ENCODE measurements at places on chromosomes 5 and 9.

GRCh38 chr9:105711867-105712266 is 17.5 kb downstream of the TMEM38B start:
- no peak for DNase-seq

GRCh38 chr5:143781993-143782520 is 29.9 kb upstream of the HMHB1 start:
- DNase-seq, result no peak

GRCh38 chr9:5453004-5453403 is 2.7 kb downstream of the CD274 start:
- DNase-seq, result no peak

DNA sequence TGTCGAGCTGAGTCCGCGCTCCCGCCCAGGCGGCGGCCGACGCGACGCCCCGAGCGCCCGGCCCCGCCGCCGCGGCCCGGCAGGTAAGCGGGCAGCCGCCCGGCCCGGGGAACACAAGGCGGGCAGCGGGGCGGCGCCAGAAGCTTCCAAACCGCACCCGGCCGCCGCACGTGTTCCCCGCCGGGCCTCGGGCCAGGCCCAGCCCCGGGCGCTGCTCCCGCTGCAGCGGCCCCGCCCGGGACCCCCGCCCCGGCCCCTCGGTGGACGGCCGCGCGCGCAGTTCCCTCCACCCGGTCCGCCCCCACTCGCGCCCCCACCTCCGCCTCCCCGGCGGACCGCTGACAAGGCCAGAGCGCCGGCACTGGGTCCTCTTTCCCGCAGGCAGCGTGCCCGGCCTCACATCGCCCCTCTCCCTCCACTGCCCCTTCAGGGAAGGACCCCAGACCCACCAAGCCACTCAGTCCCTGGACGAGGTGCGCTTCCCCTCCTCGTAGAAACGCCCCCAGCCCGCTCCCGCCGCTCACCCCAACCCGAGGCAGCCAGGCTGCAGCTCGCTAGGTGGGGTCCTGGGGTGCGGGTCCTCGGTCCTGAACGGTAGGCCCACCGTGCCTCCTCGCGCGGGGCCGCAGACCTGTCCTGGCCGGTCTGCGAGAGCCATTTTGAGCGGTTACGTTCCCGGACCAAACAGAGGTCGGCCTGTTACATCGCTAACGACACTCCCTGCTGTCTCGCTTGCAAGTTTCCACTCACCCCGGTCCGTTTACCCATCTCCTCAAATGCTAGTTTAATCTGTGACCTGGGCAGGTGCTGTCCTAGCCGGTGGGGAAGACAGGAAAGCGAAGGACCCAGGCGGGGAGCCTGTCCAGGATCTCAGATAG is 475 bp downstream of the WDR5 start:
- peak; percentile 19 for DNase-seq

DNA sequence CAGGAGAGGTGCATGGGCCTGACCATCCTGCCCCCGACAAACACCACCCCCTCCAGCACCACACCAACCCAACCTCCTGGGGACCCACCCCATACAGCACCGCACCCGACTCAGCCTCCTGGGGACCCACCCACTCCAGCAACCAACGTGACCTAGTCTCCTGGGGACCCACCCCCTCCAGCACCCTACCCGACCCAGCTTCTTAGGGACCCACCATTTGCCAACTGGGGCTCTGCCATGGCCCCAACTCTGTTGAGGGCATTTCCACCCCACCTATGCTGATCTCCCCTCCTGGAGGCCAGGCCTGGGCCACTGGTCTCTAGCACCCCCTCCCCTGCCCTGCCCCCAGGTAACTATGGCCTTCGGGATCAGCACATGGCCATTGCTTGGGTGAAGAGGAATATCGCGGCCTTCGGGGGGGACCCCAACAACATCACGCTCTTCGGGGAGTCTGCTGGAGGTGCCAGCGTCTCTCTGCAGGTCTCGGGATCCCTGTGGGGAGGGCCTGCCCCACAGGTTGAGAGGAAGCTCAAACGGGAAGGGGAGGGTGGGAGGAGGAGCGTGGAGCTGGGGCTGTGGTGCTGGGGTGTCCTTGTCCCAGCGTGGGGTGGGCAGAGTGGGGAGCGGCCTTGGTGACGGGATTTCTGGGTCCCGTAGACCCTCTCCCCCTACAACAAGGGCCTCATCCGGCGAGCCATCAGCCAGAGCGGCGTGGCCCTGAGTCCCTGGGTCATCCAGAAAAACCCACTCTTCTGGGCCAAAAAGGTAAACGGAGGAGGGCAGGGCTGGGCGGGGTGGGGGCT is 4.6 kb downstream of the CEL start:
- no peak for DNase-seq

- DNase-seq, result no peak
Observed at GRCh38 chr9:134575901-134576176, 65.8 kb upstream of the COL5A1 start.

DNA sequence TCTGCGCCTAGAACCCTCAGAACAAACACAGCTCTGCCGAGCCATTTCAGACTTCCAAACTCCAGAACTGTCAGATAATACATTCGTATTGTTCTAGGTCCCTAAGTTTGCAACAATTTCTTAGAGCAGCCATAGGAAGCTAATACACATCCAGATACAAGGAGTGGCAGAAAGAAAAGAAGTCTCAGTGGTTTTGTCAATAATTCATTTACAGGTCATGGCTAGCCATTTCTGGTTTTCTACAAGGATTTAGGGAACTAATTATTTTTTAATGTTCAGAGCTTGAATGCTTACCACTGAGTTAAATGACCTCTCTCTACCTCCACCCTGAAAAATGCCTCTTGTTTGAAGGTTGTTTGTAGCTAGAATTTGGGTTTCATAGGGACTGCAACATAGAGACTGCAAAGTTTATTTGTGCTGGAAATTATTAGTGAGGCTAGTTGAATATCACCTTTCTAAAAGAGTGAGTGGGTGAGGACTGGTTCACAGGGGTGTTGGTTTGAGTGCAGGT is 15.5 kb upstream of the ERMP1 start:
- no peak for DNase-seq

DNA sequence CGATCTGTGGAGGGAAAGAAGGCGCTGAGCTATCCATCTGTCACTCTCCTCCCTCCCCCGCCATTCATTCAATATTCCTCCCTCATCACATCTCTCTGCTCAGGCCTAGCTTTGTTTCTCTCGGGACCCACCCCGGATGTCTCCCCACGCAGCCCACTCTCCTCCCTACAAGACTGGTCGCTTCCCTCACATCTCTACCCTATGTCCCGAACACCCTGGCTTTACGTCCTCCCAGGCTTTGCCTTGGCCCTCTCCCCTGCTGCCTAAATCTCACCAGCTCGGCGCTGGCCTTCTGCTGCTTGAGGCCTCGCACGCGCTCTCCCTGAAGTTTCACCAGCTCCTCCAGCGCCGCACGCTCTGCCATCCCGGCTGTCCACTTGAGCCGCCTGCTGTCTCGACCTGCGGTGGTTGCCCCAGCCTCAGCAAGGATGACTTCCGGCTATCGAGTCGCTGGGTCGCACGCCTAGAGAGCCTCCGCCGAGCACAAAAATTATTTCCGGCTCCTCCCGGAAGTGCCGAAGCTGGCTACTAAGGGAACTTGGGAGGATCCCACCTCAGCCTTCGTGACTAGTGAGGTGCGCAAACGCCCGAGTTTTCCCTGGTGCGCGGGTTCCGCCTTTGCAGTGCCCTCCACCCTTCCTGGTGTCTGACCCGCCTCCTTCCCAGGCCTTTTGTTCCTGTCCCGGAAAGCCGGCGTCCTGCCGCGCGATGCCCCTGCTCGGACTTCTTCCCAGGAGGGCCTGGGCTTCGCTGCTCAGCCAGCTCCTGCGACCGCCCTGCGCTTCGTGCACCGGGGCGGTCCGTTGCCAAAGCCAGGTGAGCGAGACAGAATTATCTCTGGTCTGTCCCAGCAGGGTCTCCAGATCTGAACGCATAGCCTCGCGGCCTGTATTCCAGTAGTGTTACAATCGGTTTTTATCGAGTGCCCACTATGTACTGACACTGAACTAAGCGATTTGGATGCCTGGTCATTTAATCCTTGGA is at the start of the genes HARS1 and HARS2:
Gene HARS1 (minus strand): TSS at position 430 of the 984 bp plus-strand sequence. CDS start 66 bp downstream, at position 364.
Gene HARS2 (plus strand): TSS at position 515 of the 984 bp plus-strand sequence. CDS start 194 bp downstream, at position 709.
- peak; percentile 96 for DNase-seq

DNA sequence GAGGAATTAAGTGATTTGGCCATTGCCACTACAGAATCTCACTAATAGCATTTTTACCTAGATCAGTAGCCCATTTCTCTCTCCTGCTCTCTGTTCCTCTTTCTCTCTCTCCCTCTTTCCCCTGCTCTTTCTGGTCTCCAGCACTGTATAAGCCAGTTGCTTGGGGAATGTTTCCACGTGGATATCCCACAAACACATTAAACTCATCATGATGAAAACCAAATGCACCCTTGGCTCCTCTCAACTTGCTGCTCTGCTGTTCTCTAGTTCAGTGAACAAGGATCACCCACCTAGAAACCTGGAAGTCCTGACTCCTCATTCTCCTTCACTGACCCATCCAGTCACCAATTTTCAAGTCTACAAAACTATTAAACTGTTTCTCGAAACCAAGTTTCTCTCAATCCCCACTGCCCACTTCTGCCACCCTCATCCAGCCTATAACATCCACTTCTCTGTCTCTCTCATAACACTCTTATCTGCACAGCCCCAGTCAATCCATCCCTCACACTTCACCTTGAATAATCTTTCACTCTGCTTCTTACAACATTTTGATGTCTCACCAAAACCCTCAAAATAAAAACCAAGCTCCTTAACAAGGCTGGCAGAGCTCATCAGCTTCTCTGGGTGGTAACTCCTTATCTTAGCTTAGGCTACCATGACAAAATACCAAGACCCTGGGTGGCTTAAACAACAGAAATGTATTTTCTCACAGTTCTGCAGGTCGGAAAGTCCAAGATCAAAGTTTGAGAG is 79.3 kb downstream of the ARL15 start:
- DNase-seq, result no peak

GRCh38 chr9:81499594-81499993 is 189.8 kb downstream of the TLE1 start:
- no peak for DNase-seq

DNA sequence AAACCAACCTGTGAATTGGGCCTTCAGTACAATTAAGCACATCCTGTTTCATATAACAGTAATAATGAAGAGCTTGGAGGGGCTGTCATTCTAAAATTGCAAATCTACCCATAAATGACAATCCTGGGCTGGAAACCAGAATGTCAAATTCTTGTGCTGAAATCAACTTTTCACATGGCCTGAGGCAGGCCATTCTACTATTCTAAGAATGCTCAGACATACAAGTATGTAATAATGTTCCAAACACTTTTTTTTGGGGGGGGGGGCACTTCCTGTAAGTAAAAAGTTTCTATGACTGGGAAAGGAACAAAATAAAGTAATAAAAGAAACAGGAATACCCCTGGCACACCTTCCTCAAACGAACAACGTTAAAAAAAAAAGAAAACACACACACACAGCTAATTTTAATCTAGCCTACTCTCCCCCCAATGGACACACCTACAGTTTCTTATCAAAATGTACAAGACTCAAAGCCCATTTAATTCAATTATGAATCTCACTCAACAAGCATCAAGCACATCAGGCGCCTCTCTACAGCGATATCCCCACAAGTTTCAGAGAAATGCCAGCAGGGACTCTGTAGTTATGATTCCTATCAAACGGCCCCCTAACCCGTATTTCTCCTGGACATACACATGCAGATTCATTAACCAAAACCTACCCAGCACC is 1.4 kb downstream of the ETF1 start:
- no peak for DNase-seq

Data from kidney capillary endothelial cell (primary cell).